ENCODE measurements at places on chromosomes 11 and 22.

DNA sequence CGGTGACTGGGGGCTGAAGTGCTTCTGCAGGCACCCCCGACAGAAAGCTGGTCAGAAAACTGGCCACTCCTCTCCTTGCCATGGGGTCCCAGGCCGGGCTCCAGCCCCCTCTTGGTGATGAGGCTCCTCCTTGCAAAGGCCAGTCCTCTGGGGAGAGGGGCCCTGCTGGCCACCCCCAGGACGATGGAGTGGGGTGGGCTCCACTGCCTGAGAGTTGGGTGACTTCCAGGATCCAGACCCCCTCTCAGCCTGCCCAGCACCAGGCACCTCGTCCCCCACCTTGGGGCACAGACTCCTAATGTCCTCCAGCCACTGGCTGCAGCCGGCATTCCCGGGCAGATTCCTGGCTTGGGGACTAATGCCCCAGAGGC lies 441 bp upstream of the RPS6KA4 start:
- peak; percentile 79 for DNase-seq

DNA sequence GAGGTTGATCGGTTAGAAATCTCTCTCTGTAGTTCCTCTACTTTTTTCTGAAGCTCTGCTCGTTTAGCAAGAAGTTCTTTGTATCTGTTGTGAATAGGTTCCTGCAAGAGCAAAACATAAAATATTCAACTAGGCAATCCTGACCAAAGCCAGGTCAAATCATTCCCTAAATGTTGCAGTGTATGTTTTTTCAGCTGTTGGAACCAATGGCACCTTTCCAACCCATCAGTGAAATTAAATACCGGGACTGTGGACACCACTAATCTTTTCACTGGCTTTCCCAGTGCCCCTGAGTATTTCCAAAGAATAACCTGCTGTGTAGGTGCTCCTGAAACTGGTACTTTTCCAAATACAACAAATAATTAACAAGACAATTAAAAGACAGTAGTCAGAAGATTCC lies 45.1 kb downstream of the CEP57 start:
- no peak for DNase-seq

GRCh38 chr11:95228081-95228749 lies 2.8 kb downstream of the SESN3 start:
- no peak for DNase-seq

DNA sequence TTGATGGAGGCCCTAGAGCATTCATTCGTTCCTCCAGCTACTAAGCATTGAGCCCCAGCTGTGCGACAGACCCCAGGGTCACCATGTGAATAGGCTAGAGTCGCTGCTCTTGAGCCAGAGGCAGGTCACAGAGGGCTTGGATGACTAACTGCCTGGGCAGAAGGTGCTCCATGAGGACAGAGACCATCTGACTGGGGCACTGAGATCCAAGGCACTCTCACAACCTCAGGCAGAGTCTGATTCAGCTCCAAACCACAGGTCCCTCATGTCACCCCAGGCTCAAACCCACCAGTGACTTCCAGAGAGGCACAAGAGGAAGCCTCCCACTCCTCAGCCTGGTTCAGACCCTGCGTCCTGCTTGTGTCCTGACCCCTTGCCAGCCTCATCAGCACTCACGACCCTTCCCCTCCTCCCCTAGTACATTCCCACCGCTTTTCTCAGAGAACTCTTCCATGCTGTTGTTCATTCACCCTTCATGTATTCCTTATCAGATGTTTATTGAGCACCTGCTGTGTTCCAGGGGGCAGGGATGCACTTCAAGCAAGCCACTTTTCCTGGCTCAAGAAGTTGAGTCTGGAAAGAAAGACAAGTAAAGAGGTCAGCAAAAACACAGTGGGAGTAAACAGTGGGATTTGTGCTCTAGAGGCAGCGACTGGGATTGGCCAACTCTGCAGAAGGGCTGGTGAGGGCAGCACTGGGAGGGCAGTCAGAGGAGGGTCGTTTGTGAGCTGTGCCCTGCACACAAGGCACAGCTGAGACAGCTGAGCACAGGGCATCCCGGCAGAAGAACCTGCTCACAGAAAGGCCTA lies 9.3 kb downstream of the OAF start:
- peak; percentile 74 for DNase-seq

- DNase-seq = no peak
Observed at GRCh38 chr11:72595292-72595684, 78.9 kb downstream of the PDE2A start.

Measured in posterior cingulate gyrus (tissue), 11 donors.